Activated CD4-positive, alpha-beta T cell treated with anti-CD3 and anti-CD28 coated beads for 36 hours (primary cell): ENCODE measurements at places on chromosomes 4 and X.

GRCh38 chr4:4836044-4836443 lies 23.4 kb upstream of the MSX1 start:
- no peak for DNase-seq

DNA sequence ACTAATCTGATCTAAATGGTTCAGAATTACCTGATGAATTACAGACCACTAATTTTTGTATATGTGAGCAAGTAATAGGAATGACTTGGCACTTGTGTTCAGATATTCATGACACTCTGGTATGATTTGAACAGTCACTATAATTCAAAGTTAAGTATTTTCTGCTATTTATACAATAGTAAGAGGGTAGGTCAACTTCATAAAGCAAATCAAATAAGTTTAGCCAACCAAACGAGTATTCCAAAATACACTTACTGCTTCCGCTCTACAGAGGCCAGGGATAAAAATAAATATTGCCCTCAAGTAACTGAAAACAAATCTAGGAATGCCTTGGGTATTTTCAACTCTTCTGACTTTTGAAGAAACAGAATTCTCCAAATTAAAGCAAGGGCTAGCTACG lies 9.1 kb downstream of the EMCN start:
- DNase-seq: no peak

DNA sequence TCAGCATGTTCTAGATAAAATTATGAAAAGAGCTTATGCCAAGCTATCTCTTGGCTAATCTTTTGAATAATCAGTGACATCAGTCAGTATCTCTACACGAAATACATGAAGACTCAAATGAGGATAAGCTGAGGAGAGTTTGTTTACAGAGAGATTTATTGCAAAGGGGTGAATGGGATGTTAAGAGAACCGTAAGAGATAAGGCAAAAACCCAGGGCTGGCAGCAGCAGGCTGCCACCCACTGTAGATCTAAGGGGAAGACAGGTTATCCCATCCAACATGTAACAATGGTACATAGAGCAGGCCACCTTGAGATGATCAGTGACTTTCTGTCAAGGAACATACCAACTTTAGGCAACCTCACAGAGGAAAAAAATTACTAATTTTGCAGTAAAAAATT lies 432.1 kb upstream of the NR3C2 start:
- DNase-seq: no peak

DNA sequence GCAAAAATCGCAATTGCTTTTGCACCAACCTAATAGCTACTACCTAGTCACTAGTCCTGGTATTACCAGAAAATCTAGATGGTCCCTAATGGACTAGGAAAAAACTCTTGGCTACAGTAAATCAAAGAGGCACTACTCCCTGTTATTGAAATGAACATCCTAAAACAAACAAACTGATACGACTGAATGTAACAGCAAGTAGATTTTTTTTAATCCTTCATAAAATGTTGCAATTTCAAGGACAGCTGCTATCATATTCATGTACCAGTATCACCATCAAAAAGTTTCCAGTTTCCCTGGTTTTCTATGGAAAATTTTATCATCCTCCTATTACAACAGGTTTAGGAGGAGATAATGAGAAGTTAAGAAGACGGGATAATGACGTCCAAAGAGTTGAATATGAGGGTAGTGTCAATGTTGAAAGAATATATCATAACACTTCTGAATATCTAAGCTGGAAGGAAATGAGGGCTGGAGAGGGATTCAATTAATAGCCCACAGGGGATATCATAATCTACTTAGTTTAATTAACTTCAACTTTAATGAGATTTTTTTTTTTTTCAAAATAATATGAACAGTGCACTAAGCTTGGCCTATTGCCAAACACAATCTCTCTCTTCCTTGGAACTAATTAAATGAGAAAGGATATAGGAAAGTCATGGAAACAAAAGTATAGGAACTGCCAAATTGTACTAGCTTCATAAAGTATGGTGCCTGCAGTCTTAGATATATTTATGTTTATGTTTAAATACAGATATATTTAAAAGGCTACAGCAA lies 94.8 kb upstream of the SMIM10 start:
- DNase-seq: no peak
